ENCODE measurements at places on chromosomes 4 and X.
A peak's percentile ranks its signal among the peaks of the same experiment; 100 is the strongest.

- no peak for DNase-seq
Measured at GRCh38 chr4:173211838-173212237, 43.2 kb downstream of the GALNT7 start.

GRCh38 chr4:122914938-122915337 is 7.5 kb downstream of the NUDT6 start:
- no peak for DNase-seq

GRCh38 chrX:155235891-155236290 is 19.6 kb downstream of the VBP1 start:
- DNase-seq, result no peak

DNA sequence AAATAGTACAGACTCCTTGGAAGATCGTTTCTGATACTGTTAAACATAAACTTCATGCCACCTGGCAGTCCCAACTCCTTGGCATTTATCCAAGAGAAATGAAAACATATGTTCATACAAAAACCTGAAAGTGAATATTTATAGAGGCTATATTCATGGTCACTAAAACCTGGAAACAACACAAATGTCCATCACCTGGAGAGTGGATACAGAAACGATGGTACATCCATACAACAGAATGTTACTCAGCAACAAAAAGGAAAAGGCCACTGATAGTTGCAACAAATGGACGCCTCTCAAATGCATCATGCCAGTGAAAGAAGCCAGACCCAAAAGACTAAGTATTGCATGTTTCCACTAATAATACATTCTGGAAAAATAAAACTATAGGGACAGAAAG is 34.0 kb upstream of the SORBS2 start:
- no peak for DNase-seq

DNA sequence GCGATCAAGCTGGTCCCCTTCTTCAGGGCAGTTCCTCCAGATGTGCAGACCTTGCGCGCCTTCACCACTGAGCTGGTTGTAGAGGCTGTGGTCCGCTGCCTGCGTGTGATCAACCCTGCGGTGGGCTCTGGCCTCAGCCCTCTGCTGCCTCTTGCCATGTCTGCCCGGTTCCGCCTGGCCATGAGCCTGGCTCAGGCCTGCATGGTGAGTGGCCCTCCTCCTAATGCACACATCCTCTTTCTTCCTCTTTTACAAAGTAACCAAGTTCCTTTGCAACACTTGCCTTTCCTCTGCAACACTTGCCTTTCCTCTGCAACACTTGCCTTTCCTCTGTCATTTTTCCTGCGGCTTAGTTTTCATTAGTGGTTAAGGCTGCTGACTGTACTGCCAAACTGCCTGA is 1.8 kb downstream of the CCDC22 start:
- no peak for DNase-seq

GRCh38 chrX:1011691-1012283 is 200.7 kb downstream of the CRLF2 start:
- DNase-seq, result no peak

DNA sequence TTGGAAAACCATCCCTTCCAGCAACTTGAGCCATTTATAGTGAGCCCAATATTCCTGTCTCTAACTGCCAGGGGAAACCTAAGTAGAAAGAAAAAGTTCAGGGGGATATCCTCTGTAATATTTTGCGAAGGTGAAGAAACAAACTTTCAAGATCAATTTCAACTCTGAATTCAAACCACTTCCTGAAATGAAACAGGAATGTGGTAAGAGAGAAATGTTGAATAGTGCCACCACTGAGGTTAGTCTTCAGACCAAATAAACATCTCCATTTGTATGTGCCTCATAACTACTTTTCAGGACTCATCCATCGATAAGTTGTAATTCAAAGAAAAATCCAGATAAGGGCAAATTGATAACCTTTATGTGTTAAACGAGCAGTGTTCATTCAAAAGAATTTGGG is 128.7 kb downstream of the GABRB1 start:
- no peak for DNase-seq

- no peak for DNase-seq
Measured at GRCh38 chr4:112127048-112127637, 18.1 kb upstream of the FAM241A start.

DNA sequence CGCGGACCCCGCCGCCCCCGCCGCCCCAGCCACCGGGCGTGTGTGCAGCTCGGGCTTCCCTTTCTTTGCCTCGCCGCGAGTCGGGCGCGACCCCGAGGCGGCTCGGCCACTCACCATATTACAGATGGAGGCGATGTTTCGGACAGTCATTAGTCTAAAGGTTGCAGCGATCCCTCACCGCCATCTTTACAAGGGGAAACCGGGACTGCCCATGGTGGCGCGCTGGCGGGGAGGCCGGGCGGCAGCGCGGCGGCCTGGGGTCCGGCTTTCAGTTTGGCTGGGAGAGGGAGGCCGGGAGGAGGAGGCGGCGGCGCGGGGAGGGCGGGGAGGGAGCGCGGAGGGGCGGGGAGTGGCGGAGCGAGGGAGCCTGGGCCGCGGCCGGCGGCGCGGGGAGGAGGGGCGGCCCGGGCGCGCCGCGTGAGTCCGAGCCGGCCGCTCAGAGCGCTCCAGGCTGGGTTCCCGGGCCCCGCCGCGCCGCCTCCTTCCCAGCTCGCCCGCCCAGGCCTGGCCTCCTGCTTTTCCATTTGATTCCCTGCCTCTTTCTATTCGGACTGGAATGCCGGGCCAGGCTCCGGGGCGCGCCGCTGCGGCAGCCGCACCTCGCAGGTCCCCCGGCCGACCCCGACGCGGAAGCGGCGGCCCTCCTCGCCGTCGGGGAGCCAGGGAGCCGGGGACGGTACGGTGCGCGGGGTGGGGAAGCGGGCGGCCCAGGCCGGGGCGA is at the start of gene USP46:
Gene USP46 (minus strand): TSS at position 301 of the 721 bp plus-strand sequence. CDS start 151 bp downstream, at position 150.
- peak; percentile 21 for DNase-seq

GRCh38 chr4:153063490-153063889 is 127.4 kb downstream of the FHDC1 start:
- no peak for DNase-seq

DNA sequence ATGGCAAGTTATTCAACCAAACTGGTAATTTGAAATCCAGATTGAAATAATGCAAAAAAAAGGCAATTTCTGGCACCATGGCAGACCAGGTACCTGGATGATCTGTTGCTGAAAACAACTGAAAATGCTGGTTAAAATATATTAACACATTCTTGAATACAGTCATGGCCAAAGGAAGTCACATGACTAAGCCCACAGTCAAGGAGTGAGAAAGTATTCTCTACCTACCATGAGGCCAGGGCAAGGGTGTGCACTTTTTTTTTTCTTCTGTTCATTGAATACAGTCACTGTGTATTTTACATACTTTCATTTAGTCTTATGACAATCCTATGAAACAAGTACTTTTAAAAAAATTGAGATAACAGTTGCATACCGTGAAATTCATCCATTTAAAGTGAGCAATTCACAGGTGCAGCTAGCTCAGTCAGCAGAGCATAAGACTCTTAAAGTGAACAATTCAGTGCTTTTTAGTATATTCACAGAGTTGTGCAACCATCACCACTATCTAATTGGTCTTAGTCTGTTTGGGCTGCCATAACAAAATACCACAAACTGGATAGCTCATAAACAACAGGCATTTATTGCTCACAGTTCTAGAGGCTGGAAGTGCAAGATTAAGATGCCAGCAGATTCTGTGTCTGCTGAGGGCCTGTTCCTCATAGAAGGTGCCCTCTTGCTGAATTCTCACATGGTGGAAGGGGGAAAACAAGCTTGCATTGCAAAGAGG is 4.8 kb upstream of the MPP1 start:
- DNase-seq, result no peak

- DNase-seq, result no peak
Measured at GRCh38 chrX:22800806-22801205, 199.0 kb upstream of the DDX53 start.

GRCh38 chr4:13409324-13409723 is 74.8 kb downstream of the RAB28 start:
- DNase-seq, result no peak

DNA sequence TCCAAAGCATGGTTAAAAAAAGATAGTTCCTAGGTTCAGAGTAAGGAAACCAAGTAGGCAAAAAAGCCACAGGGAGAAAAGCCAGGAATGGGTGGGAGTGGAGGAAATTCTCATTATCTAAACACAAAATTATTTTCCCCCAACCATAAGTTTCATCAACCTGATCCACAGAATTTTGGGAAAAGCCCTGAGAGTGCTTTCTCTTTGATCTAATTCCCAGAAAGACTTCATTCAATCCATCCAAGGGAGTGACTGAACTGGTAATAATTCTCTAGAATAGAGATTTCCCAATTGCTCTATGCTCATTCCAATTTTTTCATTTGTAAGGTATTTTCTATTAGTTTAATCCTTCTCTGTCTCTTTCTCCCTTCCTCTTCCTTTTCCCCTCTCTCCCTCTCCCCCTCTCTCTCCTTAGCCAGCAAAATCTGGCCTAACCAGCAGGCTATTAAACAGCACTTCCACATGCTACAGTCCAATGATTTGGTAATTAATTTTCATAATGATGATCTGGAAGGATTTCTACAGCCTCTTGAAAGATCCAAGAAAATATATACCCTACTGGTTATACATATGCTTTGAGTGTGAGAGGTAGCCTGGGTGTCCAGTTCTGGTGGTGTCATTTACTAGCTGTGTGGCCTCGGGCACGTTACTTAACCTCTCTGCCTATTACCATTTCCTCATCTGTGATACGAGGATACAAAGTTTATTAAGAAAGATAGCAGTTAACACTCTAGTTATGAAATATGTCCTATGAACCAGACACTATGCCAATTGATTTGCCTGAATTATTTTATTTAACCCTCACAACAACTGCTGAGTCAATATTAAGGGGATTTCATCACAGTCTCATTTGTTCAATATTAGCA is 251.5 kb upstream of the RASGEF1B start:
- DNase-seq, result no peak

- DNase-seq, result no peak
Measured at GRCh38 chr4:186486172-186486571, 69.2 kb downstream of the MTNR1A start.

DNA sequence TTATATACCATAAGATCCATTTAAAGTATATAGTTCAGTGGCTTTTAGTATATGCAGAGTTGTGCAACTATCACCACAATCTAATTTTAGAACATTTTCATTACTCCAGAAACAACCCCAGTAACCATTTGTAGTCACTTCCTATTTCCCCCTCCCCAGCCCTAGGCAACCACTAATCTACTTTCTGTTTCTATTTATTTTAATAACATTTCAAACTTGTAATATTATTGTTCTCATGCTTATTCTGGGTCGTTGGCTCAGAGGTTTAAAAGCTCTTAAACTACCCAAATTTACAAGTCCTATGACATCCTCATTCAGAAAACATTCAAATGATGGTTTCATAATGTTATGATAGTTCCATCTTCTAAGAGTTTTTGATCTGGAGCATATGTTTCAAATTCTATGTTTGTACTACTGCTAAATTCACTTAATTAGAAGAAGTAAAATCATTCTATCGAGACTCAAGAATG is 18.4 kb downstream of the XIAP start:
- no peak for DNase-seq

GRCh38 chr4:2832981-2833670 is 10.5 kb upstream of the ADD1 start:
- no peak for DNase-seq

DNA sequence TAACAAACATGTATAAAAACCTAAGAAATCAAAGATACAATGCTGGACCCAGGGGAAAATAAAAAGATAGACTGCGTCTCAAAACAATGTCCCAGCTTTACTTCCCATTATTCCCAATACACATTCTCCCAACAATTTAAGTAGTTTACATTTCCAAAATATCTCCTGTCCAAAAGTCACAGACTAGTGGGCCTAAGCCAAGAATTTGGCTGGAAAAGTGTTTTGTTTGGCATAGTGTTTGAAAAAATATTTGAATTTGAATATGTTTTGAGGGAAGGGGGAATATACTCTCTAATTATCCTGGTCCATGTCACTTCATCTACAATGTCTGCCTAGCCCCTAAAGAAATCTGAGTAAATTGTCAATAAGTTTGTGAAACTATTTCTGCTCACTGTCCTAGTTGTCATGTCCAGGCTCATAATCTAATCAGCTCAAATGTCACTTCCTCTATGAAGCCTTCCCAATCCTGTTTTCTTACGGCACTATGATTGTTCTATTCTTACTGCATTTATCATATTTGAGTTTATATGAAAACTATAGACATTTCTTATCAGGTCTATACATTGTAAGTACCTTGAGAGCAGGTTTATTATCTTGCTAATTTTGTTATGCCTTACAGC is 74.4 kb downstream of the SEC24D start:
- DNase-seq, result no peak

GRCh38 chr4:628821-629635 is 3.7 kb downstream of the PDE6B start:
- DNase-seq, result no peak

GRCh38 chr4:48664938-48665337 is 115.1 kb downstream of the FRYL start:
- DNase-seq, result no peak

DNA sequence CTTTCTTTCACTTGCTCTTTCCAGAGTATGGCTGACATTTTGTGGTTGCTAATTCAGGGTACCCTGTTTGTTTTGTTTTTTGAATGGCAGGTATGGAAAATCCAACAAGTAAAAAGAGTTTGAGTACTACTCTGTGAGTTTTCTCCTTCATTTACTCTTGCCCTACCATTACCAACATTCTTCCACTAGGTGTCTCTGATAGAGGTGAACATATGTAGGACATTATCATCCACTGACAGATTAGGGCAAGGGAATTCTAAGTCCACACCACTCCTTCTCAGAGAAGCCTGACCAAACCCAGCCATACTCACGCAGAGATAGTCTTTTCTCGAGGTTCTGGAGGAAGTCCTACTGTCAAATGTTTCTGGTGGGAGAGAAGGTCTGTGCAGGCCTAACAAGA is 36.7 kb upstream of the HDAC8 start:
- DNase-seq, result no peak

DNA sequence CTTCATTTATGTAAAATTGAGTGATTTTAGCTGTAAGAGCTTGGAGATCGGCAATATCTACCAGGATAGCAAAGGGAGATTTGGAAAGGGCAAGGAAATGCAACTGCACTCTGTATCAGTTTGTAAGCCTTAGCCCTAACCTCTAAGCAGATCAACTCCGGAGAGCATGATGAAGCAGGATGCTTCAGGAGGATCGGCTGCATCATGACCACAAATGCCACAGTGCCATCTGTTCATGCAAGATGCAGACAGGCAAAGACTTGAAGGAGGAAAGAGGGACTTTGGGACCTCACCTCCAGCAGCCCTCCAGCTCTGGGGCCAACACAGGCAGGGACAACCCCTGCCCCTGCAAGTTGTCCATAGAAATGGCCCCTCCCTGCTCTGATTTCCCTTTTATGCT is 377.6 kb upstream of the GATB start:
- DNase-seq, result no peak

DNA sequence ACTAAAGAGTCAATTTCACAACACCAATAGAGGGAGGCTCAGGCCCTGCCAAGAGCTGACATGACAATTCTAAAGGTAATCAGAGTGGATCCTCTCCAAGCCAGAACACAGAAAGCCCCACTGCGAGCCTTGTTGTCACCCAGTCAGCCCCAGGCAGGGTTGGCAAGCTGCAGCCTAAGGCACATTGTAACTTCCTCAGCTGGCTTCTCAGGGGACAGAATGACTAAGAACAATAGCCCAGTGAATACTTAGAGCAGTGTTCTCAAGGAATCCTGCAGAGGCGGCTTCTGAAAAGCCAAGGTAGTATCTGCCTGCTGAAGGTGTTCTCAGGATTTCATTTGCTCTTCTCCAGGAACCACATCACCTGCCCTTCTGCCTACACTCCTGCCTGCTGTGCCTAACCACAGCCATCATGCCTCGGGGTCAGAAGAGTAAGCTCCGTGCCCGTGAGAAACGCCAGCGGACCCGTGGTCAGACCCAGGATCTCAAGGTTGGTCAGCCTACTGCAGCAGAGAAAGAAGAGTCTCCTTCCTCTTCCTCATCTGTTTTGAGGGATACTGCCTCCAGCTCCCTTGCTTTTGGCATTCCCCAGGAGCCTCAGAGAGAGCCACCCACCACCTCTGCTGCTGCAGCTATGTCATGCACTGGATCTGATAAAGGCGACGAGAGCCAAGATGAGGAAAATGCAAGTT is at the start of gene MAGEB4:
Gene MAGEB4 (plus strand): TSS at position 277 of the 692 bp plus-strand sequence. CDS start 136 bp downstream, at position 413.
- DNase-seq, result no peak

All from activated CD4-positive, alpha-beta T cell treated with anti-CD3 and anti-CD28 coated beads, Interleukin-2, amount 50 U/mL, for 24 hours (primary cell).